ENCODE measurements at places on chromosomes 1 and 21.

GRCh38 chr1:184866586-184866985 is 107.7 kb downstream of the NIBAN1 start:
- no peak for DNase-seq

- DNase-seq = peak; percentile 64
Measured at GRCh38 chr1:185432948-185433347, 115.9 kb upstream of the IVNS1ABP start.

GRCh38 chr1:93811326-93812065 is 67.5 kb downstream of the DNTTIP2 start:
- DNase-seq = no peak

- no peak for DNase-seq
Measured at GRCh38 chr1:111509997-111510375, 6.6 kb upstream of the ADORA3 start.
